NT2/D1 (cell line): ENCODE measurements at places on chromosomes 2 and 18.

GRCh38 chr18:57776767-57777166, 26.3 kb downstream of the ATP8B1 start:
- DNase-seq = no peak

DNA sequence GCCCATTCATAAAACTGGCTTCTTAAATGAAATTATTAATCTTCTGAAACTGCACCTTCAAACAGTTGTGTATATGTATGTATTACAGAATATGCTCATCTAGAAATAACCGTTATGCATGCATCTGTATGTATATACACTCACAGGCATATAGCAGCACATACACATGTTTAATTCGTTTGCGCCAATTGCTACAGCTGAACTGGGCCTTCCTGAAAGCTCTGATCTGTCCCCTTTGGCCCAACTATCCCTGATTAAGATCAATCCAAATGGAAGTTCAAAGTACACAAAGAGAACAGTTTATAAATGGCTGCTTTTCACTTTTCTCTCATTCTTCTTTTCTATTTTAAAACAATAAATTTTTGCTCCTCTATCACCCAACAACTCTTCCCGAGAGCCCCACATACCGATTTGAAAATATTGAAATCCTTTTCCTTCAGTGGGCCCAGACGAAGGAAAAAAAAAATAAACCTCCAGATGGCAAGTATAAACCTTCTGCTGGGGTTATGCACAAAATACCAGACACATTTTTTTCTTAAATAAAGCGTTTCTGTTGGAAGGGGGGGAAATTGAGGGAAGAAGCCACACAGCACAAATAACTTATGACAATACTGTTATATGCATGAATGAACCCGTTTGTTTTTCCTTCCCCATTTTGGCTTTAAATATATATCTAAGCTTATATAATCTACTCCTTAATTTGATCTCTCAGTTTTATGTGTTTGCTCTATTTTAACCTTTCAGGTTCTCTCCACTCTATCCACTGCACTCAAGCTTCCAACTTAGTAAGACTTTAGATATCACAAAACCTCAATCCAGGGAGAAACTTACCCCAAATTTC, 267.3 kb downstream of the TCF4 start:
- no peak for DNase-seq

DNA sequence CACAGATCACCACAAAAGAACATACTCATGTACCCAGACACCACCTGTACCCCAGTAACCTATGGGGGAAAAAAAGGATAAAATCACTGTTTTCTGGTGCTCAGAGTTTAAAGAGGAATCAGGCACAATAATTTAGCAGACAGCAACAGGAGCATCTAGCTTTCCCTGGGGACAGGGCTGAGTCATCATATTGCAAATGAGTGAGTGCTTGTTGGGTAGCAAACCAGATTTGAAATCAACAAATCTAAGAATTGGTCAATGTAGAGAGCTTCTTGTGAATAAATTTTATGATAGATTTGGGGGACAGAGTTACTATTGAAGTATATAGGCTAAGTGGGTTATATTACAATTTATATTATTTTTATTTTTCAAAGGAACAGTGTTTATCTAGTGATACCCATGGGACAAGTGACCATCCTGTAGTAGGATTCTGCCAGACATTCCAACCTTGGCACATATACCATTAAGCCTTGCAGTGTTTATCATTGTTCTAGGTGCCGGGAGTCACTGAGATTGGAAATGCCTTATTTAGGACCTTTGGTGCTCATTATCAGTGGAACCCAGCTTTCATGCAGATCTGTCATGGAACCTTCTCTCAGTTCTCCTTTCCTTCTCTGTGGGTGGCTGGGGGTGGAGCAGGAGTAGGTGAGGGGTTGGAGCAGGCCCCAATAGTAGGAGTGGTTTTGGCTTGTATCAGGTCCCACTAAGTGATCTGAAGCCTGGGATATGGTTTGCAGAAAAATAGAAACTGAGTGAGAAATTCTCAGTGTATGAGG, 117.2 kb downstream of the CERS6 start:
- DNase-seq = no peak

- DNase-seq = peak; percentile 18
These were observed 82.9 kb downstream of the GRB14 start for GRCh38 chr2:164538240-164538866.

DNA sequence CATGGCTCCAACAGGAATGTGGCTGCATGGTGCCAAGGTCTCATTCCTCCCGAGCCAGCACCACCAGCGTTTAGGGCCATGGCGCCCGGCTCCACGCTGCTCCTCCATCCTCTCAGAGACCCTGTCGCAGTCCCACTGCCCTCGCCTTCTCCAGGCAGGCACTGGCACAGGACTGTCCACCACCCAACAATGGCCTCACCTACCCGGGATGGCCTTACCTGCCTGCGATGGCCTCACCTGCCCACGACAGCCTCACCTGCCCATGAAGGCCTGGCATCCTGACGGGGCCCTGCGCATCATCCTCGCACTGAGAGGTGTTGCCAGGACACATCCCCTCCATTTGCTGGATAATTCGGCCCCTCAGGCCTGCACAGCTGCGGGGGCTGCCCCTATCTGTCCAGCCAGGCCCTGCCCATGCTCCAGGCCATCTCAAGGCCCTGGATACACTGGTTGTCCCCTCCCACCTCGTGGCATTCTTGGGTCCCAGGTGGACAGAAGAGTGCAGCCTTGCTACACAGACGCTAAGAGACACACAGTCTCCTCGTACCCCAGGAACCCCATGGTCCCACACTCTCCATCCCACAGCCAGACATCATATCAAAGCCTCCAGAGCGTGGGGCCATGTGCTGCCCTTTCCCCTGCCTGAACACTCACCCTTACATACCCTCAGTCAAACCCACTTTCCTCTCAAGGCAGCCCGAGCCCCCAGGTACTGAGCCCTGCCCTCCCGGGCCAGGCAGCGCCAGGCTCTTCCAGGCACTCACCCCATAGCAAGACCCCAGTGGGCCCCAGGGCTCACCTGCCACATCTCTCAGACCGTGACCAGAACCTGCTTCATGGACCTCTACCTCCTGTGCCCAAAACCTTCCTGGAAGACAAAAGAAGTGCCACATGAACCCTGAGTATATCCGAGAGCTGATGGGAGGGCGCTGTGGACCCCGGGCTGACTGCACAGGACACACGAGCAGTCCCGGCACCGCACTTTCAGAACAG, 268.6 kb downstream of the EIPR1 start:
- no peak for DNase-seq

DNA sequence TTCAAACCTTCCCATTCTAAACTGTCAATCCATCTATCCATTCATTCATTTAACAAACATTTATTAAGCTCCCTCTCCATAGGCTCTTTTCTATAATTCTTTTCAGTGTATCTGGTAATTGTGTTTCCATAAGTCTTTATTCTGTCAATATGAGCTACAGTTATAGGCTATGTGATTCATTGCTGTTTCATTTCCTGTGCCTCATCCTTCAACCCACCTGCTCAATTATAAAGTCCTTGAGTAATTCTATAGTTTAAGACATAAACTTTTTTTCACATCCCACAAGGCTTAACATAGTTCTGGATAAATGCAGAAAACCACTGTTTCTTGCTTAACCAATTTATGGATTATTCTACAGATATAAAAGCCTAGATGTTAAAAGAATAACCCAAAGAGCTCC, 84.2 kb upstream of the PIK3C3 start:
- DNase-seq = no peak

DNA sequence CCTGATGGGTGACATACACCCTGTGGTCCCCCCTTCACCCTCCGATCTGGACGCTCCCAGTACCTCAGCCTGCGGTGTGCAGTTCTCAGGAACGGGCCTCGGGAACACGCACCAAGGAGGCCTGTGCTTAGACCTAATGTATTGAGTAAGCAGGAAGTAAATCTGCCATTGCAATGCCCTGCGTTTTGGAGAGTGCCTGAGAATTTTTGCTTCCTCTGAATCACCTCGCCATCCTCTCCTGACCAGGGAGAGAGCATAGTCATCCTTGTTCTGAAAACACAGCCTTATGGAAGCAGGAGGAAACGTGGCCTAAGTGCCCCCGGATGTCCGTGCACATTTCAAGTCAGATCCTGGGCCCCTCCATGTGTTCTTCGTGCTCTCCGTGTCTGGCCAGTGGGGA, 272.2 kb downstream of the NDUFA10 start:
- no peak for DNase-seq

DNA sequence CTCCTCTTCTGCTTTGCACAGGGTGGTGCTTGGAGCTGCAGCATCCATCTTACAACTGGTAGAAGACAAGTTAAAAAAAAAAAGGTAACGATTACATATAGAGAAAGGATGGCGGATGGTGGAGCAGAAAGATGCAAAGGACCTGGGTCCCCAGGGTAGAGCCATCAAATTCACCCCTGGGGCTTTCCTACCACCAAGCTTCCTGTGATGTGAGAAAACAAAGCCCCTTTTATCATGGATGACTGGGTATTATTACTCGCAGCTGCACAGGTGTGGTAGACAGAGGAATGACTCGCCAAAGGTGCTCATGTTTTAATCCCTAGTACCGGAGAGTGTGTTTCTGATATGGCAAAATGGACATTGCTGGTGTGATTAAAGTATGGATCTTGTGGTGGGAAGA, 1.3 kb upstream of the ACOXL start:
- no peak for DNase-seq

GRCh38 chr2:231601356-231602229, 8.9 kb downstream of the TEX44 start:
- peak; percentile 92 for DNase-seq

DNA sequence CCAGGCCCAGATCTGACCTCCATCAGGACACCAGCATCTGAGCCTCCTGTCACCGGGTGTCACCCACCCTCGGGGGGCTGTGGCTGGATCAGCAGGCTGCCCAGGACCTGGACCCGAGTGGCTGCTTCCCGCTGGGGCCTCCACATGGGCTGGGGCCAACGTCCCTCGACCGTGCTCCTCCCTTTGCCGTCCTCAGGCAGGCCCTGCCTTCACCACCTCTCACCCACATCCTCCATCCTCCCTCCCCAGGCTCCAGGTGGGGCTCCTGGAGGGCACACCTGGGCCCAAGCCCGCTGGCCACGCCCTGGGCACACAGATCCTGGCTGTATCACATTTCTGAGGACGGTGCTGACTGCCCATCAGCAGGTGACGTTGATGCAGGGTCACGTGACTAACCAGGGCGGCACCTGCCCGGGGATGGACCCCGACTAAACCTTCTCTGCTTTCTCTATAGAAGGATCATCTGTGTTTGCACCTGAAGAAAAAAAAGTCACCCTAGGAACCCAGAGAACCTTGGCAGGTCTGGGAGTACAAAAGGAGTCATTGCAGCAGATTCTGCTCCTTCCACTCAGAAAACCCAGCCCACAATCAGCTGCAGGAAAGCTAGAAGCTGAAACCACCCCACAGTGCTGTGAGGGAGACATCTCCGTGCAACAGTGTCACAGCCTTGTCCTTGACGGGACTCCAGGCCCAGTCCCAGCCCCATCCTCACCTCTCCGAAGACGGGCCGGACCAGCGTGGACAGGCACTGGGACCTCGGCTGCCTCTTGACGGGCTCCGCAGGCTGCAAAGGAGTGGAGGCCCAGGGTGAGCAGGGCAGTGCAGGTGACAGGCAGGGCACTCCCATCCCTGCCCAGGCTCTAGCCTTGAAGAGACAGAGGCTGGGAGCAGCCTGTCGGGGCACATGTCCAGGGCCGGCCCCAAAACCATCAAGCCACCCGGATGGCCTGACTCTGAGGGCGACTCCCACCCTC, 11.2 kb downstream of the STK25 start:
- no peak for DNase-seq

- DNase-seq = no peak
These were observed 482.7 kb upstream of the POU3F3 start for GRCh38 chr2:104371087-104371781.

DNA sequence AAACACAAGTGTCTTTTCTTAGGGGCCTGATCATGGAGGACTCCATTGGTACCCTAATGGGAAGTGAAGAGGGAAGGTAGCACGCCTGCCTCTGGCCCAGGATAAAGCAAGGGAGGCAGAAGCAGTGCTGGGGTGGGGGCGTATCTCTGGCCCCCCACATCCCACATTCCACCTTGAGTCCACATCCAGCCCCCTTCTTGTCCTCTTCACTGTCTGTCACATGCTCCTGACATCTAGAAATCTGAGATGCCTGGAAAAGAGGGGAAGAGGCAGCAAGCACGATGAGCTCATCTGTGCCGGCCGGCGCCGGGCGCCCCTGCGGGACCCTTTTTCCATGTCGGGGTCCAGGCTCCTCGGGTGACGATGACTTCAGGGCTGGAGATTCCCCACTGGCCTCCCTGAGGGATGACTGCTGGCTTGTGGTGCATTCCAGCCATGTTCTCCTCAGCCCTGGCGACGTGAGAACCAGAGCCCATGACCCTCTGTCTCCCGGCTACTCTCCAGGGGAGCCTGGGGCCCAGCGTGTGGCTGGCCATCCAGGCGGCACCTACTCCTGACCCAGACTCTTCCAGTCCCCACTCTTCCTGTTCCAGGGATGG, 277.5 kb downstream of the DYSF start:
- DNase-seq = no peak

GRCh38 chr2:192265751-192266150, 71.0 kb upstream of the TMEFF2 start:
- DNase-seq = no peak

GRCh38 chr18:68703326-68703725, 11.6 kb downstream of the TMX3 start:
- no peak for DNase-seq

- DNase-seq = no peak
These were observed 298.9 kb upstream of the TCF4 start for GRCh38 chr18:55886886-55887285.

- DNase-seq = no peak
These were observed 146.3 kb upstream of the APCDD1 start for GRCh38 chr18:10308154-10308553.

GRCh38 chr2:85243101-85244072, 84.4 kb downstream of the TGOLN2 start:
- DNase-seq = no peak

DNA sequence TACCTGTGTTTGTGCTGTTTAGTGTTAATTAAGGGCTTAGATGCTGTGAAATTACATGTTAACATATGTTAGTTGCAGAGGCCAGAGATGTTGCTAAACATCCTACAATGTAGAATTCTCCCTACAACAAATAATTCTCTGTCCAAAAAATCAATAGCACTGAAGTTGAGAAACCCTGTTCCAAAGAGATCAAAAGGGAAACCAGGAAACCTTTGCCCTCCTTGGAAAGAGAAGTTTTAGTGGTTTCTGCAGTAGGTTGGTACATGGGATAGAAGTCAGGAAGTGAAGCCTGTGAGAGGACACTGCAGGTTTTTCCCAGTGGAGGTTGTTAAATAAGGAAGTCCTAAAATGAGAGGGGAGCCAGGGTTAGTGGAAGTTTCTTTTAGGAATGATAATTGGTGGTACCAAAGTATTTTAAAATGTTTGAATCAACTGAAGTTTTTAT, 6.3 kb upstream of the RMDN2 start:
- no peak for DNase-seq

DNA sequence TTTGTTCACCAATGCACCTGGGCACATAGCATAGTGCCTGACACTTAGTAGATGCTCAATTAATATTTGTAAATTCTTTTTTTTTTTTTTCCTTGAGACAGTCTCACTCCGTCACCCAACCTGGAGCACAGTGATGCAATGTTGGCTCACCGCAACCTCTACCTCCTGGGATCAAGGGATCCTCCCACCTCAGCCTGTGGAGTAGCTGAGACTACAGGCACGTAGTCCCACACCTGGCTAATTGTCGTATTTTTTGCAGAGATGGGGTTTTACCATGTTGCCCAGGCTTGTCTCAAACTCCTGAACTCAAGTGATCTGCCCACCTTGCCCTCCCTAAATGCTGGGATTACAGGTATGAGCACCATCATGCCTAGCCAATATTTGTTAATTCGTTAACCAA, 23.2 kb upstream of the LPIN2 start:
- DNase-seq = no peak

GRCh38 chr2:141605163-141605562, 525.7 kb downstream of the LRP1B start:
- DNase-seq = no peak
